ENCODE measurements at places on chromosomes 16 and 17.

DNA sequence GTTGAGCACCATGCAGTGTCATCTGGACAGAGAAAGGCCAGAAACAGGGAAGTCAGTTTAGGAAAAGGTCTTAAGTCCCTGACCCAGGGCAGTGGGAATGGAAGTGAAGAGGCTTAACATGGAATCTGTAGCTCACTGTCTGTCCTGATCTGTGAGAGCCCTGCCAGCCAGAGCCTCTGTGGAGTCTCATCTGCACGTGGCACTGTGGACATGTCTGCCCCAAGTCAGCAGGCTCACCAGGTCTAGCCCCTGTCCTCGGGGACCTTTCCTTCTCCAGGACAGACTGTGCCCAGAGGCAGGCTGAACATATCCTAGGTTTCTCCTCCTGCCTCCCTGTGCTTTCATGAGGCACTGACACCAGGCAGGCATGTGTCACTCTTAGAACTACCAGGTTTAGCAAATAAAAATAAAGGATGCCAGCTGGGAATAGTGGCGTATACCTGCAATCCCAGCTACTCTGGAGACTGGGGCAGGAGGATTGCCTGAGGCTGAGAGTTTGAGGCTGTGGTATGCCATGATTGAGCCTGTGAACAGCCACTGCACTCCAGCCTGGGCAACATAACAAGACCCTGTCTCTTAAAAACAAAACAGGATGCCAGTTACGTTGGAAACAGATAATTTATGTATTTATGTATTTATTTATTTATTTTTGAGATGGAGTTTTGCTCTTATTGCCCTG, 22.4 kb downstream of the UNK start:
- no peak for DNase-seq

- DNase-seq = peak; percentile 66
Measured at GRCh38 chr16:57519796-57520360, 16.5 kb downstream of the CCDC102A start.

DNA sequence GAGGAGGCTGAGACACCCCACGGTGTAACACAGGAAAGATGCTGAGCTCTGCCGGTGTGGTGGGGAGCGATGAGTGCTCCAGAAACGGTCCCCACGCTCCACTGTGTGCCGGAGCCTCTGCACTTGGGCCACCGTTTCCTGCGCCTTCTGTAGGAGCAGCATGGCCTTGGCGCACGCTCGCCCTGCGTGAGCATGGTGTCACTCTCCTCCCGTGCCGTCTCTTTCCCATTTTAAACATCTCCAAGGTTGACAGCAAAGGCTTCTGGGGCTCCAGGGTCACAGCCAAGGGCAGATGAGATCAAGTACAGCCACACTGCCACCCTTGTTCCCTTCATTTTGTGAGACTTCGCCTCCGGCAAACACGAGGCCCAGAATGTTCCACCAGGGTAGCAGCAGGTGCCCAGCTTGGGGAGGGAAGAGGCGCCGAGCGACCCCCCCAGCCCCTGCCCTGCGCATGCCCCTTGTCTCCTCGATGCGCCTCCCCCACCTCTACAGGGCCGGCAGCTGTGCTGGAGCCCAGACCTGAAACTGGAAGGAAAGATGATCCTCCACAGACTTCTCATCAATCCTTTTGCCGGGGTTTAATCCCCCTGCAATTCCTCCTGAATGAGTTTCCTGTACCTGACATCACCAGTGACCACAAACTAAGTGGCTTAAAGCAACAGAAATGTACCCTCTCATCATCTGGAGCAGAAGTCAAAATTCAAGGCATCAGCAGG, 19.9 kb upstream of the OSGIN1 start:
- peak; percentile 30 for DNase-seq

GRCh38 chr17:17503566-17504130, 7.5 kb upstream of the RASD1 start:
- no peak for DNase-seq

DNA sequence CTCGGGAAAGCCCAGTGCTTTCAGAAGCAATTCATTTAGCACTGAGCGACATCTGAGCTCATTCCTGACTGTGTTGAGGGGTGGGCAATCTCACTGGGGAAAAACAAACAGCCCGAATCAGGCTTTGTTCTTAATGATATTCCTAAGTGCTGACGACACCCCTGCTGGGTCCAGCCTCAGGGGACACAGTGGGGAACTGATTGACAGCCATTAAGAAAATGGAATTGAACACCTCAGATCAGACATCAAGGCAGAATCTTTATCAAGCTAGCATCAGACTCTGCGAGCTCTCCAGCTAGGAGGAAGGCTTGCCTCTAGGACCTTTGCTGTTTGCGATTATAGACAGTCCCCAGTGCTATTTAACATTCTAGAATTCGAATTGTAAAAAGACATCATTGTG, 22.5 kb upstream of the LYRM9 start:
- DNase-seq = no peak

GRCh38 chr16:30992931-30993816, 8.2 kb downstream of the HSD3B7 start:
- DNase-seq = no peak

DNA sequence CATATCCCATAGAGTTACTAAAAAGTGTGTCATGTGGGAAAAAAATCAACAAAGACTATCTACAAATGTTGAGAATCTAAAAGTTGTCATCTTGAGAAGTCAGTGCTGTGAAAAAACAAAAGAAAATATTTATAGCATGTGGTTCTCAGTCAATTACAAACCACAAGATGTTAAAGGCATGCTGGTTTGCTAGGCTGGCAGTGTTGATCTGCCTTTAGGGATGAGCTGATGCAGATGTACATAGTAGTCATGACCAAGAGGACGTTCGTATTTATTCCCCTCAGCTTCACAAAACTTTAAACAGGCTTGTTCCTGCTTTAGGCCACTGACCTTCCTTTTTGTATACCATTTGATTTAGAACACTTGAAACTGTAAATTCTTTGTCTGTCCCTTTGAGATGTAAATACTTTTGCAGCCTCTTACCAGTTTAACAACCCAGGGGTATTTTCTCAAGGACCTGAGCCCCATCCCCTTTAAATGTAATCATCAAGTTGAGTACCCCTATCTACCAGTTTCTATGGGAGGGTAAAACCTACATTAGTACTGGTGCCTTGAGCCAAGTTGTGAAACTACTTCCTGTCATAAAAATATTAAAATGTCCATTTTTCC, 446.6 kb downstream of the KCNJ18 start:
- no peak for DNase-seq

GRCh38 chr17:6554871-6555330, 1.5 kb downstream of the PITPNM3 start:
- no peak for DNase-seq

- no peak for DNase-seq
Measured at GRCh38 chr17:60355663-60356594, 36.0 kb downstream of the USP32 start.

- DNase-seq = no peak
Measured at GRCh38 chr16:55898592-55898991, 23.4 kb upstream of the CES5A start.

DNA sequence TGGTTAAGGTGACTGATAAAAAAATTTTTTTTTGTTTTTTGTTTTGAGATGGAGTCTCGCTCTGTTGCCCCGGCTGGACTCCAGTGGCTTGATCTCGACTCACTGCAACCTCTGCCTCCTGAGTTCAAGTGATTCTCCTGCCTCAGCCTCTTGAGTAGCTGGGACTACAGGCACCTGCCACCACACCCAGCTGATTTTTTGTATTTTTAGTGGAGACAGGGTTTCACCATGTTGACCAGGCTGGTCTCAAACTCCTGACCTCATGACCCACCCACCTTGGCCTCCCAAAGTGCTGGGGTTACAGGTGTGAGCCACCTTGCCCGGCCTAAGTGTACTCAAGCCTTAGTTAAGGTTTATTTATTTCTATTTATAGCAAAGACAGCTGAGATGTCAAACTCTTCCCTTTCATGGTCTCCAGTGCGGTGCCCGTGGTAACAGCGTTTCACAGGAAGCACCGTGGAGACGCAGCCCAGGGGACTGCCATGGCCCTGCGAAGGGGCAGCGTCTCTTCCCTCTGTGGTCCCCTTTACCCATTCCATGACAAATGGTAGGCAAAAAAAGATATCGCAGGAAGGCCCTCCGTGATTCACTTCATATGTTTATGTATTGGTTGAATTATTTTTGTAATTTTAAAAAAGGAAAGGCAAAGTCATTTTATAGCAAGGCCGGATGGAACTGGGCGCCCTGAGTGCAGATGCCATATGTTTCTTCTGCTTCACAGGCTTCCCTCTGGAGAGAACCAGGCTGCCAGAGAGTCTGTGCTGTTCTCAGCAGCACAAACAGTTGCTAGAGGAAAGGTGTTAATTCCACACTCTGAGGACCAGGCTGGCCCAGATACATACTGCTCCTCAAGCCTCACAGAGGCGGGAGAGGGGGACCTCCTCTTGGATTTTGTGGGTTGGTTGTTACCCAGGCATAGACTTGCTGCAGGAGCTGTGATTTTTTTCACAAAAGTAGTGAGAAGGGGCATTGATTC, 29.2 kb downstream of the DDX19A start:
- DNase-seq = no peak

- DNase-seq = no peak
Measured at GRCh38 chr16:11727796-11728543, 14.7 kb downstream of the TXNDC11 start.

GRCh38 chr17:17177176-17177575, 29.0 kb downstream of the PLD6 start:
- no peak for DNase-seq

- DNase-seq = peak; percentile 72
Measured at GRCh38 chr17:61635913-61636432, 45.0 kb upstream of the NACA2 start.
